ENCODE measurements at places on chromosomes 11 and 22.
A peak's percentile ranks its signal among the peaks of the same experiment; 100 is the strongest.

DNA sequence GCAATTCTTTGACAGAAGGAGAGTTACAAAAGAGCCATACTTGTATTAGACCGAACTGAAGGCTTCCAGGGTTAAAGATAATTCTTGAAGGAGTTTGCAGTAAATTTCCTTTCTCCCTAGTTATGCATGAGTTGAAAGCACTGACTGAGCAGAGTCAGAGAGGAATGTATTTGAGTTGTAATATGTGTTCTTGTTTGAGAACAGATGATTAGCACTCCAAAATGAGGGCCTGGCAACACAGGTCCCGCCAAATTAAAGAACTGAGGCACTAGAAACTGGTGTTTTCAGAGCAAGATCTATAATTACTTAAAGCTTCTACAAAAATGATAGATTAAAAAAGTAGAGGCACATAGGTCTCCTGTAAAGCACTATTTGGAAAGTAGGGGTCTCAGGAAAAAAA, 970.4 kb downstream of the OPCML start:
- no peak for DNase-seq

DNA sequence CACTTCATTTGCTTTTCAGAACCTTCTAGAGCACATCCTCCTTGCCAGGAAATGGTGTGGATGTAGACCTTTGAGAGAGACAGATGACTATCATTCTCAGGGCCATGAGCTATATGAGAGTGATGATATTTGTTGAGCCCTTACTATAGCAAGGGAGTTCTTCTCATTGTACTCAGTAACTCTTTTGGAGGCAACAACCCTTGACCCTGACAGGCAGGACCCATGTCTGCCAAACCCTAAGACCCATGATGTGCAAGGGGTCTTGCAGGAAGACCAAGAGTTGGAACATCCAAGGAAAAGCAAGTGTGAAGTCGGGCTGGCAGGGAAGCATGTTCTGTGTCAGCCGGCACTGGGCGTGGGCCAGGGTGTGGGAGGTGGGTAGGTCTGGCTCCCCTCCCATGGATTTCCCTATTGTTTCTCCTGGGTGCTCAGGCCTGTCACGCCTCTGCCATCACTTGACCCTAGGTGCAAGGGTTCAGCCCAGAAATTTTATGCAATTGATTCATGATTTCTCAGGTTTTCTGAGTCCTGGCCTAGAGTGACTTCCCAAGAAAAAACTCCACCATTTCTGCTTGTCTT, 1.2 kb downstream of the FOLR3 start:
- no peak for DNase-seq

DNA sequence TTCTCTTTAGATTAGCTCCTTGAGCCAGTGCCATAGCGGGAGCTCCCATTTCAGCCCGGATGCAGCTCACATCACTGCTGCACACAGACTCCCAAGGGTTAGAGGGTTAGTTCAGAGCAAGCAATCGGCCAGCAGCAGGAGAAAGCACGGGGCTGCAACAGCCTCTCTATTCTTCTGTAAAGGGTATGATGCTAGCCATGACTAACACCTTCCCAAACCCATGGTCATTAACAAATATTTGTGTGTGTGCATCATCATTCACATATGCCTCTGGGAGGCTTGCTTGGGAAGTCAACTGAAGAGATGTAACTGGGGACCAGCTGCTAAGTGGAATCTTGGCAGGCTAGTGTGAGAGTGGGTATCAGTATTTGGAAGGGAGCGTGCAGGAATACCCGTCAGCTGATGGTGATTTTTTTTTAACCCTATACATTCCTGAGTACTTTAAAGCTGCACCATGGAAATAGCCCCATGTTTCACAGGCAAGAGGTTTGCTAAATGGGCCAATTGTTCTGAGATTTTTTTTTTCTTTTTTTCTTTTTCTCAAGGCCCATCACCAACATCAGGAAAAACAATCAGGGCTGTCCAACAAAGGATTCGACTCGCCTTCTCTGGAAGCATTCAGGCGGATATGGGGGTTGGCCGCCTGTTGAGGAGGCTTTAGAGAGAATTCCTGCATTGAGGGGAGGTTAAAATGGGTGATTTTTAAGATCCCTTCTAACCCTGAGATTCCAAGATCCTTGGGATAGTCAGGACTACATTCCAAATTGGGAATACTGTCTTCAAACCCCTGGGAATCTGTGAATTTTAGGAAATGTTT, 33.2 kb upstream of the CCDC89 start:
- DNase-seq: no peak

DNA sequence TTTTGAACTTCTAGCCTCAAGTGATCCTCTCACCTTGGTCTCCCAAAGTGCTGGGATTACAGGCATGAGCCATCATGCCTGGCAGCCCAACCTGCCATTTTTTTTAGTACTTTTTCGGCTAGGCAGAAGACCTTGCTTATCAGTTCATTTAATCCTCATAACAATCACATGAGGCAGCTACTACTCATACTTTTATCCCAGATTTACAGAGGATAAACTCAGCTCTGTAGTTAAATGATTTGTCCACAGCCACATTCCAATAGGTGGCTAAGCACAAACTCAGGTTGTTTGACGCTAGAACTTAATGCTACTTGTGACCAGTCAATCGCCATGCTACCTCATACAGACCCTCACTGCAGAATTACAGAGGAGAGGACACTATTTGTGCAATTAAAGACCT, 28.1 kb downstream of the SBF2 start:
- no peak for DNase-seq

DNA sequence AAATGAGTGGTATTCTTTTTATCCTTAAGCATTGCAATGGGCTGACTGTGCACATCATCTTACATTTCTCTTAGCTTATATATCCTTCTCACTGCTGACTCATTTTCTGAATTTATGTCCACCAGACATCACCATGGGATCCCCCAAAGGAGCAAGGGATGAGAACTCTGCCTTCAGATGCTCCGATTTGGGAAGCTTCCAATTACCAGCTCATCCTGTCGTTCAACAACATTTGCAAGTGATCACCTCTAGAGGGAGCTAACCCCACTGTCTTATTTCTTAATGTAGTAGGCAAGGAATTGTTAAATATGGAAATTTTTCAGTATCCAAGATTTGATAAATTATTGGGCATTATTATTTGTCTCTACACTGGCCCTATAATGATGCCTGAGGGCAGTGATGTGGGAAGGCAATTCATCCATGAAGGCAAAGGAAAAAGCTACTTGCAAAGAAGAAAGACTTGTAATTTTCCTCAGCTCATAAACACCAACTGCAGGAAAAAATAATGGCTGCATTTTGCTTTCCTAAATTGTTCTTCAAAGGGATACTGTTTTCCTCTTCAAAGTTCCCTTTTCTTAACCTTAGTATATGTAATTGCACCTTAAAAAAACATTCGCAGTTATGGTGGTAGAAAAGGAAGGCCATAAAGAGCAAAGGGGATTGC, 102.4 kb upstream of the FSHB start:
- DNase-seq: no peak

DNA sequence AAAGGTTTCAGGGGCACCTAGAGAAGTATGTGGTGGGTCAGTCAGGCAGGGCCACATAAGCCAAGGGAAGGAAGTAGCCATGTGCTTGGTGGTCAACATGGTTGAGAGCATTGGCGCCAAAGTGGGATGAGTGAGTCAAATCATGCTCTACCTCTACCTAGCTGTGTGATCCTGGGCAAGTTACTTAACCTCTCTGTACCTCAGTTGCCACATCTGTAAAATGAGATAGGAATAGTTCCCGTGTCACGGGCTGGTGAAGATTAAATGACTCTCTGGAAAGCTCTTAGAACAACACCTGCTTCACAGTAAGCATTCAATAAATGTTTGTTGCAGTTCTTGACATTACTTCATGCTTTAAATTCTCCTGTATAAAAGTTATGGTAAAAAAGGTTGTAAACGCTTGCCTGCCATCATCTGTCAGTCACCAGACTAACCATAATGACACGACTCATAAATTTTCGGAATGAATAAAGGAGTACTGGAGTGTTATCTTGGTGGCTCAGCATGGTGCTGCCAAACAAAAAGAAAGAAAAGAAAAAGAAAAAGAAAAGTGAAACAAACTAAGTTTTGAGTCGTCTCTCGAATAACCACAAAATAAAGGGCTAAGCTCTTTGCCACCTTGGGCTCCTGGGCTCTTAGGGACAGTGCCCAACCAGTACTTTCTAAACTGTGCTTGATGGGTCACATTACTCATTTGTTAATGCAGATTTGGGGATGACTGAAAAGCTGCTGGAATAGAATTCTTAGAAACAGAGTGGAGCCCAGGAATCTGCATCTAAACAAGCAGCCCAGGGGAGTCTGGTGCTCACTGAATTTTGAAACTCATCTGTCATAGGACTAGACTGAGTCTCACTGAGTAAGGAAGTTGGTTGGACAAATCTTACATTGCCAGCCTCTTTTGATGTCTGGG, 107.6 kb downstream of the LDLRAD3 start:
- no peak for DNase-seq

GRCh38 chr11:66874232-66874631, 17.4 kb downstream of the LRFN4 start:
- DNase-seq: no peak

GRCh38 chr22:40764763-40765441, 54.2 kb downstream of the SLC25A17 start:
- DNase-seq: no peak

GRCh38 chr11:2930704-2931419, 1.6 kb upstream of the PHLDA2 start:
- peak; percentile 68 for DNase-seq

GRCh38 chr22:32852395-32853251, 51.1 kb downstream of the TIMP3 start:
- DNase-seq: no peak

DNA sequence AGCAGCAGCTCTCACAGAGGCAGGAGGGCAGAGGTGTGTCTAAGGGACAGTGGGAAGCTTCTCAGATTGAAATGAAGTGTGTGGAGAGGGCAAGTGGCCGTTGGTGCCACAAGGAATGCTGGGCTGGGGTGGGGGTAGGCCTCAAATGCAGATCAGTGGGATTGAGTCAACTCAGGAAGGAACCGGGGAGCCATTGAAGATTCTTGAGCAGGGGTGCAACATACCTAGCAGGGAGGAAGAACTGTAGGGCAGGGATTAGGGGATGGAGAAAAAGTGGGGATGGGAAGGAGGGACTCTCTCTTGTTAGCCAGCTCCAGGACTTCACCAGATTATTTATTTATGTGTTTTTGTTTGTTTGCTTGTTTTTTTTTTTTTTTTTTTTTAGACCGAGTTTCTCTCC, 2.9 kb upstream of the SEC14L2 start:
- DNase-seq: no peak

DNA sequence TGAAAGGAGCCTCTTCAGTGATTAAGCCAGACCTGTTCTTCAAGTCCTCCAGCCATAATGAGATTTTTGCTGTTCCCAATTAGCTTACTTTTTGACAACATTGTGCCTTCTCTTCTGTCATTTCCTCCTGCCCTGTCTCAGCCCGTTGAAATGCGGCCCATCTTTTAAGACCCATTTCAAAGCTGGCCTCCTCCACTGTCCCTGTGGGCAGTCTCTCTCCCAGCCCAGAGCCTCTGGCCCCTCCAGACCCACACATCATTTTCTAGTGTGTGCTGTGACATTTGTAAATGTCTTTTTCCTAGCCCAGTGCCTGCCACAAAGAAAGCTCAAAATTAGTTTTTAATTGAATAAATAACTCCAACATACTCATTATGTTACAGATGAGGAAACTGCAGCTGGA, 70.9 kb downstream of the BUD13 start:
- DNase-seq: no peak

- no peak for DNase-seq
Measured at GRCh38 chr22:38524429-38524828, 18.3 kb upstream of the DDX17 start.

- no peak for DNase-seq
Measured at GRCh38 chr11:27447288-27448183, 25.1 kb downstream of the LGR4 start.

GRCh38 chr11:105357146-105357545, 217.6 kb upstream of the CARD18 start:
- DNase-seq: no peak

GRCh38 chr22:30205281-30206115, 41.1 kb downstream of the LIF start:
- no peak for DNase-seq

- DNase-seq: peak; percentile 71
Measured at GRCh38 chr11:61967924-61968757, 707 bp upstream of the FTH1 start.

- no peak for DNase-seq
Measured at GRCh38 chr11:14422814-14423182, 63.8 kb upstream of the RRAS2 start.

GRCh38 chr11:65424205-65425104, 1.9 kb downstream of the NEAT1 start:
- DNase-seq: peak; percentile 50

DNA sequence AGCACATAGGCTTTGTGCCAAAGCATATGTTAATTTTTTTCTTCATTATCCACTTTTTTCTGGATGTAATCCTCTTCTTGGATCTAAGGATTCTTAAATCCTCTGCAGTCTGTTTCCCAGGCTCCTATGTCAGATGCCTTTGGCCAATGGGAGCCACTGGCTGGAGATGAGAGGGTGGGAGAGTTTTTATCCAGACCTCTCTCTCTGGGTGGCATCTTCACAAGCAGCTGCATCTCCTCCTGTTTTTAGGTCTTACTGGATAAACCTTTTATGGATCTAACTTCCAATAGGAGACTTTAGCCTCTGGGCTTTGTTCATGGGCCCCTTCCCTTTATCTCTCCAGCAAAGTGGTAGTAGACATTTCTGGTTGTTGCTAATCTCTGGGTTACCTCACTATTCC, 22.4 kb upstream of the MPPED2 start:
- DNase-seq: no peak

DNA sequence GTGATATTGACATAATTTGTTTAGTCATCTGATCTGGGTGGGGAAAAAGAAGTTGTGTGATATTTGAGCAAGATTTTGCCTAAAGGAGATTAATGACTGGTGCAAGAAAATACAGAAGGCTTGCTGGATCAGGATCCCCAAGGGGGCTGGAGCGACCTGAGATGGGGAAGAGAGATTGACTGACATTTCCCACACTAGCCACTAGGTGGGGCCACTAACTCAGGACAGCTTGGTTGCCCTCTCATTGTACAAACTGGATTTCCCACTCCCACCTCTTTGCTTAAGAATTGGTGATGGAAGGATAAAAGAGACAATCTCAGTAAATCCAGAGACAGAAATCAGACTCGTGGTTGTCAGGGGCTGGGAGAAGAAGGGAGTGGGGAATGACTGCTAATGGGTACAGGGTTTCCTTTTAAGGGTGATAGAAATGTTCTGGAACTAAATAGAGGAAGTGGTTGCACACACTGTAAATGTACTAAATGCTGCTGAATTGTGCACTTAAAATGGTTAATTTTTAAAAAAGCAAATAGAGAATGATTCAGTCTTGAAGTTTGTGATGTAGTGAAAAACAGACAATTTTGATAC, 50.7 kb downstream of the CTTN start:
- DNase-seq: no peak

- DNase-seq: no peak
Measured at GRCh38 chr11:86933891-86934581, 21.2 kb downstream of the FZD4 start.
